ENCODE measurements at places on chromosomes 5 and 9.

GRCh38 chr9:69045821-69046220, 10.3 kb downstream of the FXN start:
- peaks cover 54% of the 10 kb centered on the region for H3K36me3 ChIP-seq
- no peaks in the 10 kb centered on the region for H3K27me3 ChIP-seq
- H3K4me1 ChIP-seq = peaks cover 11% of the 10 kb centered on the region
- DNase-seq = no peak
- H3K27ac ChIP-seq = no peak overlapping the region

- DNase-seq = peak; percentile 88
- no peaks in the 10 kb centered on the region for H3K36me3 ChIP-seq
- H3K27me3 ChIP-seq = no peaks in the 10 kb centered on the region
- H3K4me3 ChIP-seq = no peak overlapping the region
Observed at GRCh38 chr5:177113566-177114424, 19.8 kb upstream of the NSD1 start.

DNA sequence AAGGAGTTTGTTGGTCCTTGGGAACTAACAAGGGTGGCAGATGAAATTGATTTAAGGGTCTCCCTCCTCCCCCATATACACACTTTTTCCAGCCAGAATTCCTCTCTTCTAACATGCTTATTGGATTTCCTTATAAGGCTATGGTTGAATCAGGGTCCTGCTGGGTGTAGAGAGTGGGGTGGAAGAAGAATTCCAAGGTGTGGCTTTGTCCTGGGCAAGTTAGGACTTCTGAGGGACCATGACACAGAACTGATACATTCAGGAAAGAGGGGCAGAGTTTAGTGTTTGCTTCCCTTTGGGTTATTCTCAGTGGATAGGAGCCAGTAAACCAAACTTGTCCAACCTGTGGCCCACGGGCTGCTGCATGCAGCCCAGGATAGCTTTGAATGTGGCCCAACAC, 116.5 kb downstream of the SNX18 start:
- no peak for DNase-seq
- no peak overlapping the region for H3K27ac ChIP-seq
- H3K4me1 ChIP-seq = no peaks in the 10 kb centered on the region
- no peaks in the 10 kb centered on the region for H3K36me3 ChIP-seq

GRCh38 chr5:116494784-116495450, 79.7 kb downstream of the SEMA6A start:
- no peak for DNase-seq
- H3K27ac ChIP-seq = no peak overlapping the region
- H3K27me3 ChIP-seq = no peaks in the 10 kb centered on the region
- no peaks in the 10 kb centered on the region for H3K4me1 ChIP-seq
- no peaks in the 10 kb centered on the region for H3K36me3 ChIP-seq

- no peak overlapping the region for H3K4me3 ChIP-seq
- no peak for DNase-seq
- no peaks in the 10 kb centered on the region for H3K4me1 ChIP-seq
Observed at GRCh38 chr9:27711241-27711640, 138.0 kb upstream of the C9orf72 start.

- H3K4me3 ChIP-seq = no peak overlapping the region
- no peak overlapping the region for H3K27ac ChIP-seq
- H3K4me1 ChIP-seq = no peaks in the 10 kb centered on the region
- H3K36me3 ChIP-seq = no peaks in the 10 kb centered on the region
Observed at GRCh38 chr5:106476630-106477029, 1194.1 kb downstream of the EFNA5 start.

- H3K4me1 ChIP-seq = no peaks in the 10 kb centered on the region
- no peaks in the 10 kb centered on the region for H3K27me3 ChIP-seq
- no peaks in the 10 kb centered on the region for H3K36me3 ChIP-seq
- H3K27ac ChIP-seq = no peak overlapping the region
- no peak for DNase-seq
- H3K4me3 ChIP-seq = no peak overlapping the region
Observed at GRCh38 chr5:39370555-39371366, 6.5 kb upstream of the C9 start.

DNA sequence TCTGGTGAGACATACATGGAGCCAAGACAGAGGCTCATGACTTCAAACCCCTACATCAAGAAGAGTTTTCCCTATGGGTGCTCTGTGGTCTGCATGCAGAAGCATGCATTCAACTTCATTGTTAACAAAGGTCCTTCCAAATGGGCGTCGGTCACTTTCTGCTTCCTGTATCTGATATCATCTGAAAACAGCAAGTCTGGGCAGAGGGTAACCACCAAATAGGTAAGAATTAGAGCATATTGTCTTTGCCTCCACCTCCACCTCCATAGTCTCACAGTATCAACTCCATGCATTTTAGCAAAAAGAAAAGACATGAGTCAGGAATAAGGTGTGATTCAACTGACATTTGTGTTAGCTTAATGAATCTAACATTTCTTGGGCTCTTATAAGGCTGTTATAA, 462.9 kb downstream of the DMRT2 start:
- H3K27ac ChIP-seq = no peak overlapping the region
- no peak overlapping the region for H3K4me3 ChIP-seq
- no peaks in the 10 kb centered on the region for H3K27me3 ChIP-seq
- no peaks in the 10 kb centered on the region for H3K4me1 ChIP-seq

DNA sequence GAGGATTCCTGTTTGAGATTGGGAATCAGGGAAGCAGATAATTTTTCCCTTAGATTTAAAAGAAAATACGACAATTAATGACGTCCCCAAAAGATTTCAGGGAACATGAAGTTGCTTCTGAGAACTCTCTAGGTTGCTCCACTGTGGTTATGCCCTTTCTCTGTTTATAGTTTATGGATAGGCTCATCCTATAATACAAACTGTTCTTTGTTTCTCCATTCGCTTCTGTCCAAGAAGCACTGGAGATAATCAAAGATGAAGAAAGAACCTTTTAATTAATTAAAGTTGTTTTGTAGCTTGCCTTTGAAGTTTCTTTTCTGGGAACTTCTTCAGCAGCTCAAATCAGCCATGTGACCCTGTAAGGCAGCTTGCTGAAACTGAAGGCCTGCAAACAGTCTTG, 87.5 kb downstream of the CHSY3 start:
- H3K4me1 ChIP-seq = no peaks in the 10 kb centered on the region
- no peak overlapping the region for H3K4me3 ChIP-seq
- no peak for DNase-seq
- no peaks in the 10 kb centered on the region for H3K36me3 ChIP-seq
- no peaks in the 10 kb centered on the region for H3K27me3 ChIP-seq
- H3K27ac ChIP-seq = no peak overlapping the region

DNA sequence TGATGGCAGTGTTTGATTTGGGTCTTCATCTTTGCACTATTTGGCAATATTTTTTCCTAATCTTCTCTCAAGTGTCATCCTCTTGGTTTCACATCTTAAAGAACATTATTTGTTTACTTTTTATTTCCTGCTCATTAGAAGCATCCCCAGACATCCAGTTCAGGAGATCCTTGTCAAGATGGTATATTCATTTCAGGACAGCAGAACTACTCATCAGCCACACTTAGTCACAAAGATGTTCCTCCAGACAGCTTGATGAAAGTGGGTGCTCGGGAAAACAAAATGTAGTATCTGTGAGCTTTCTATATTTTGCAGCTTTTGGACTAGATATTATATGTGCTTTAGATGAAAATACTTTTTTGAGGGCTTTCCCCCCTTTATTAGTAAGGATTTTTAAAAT, 72.1 kb upstream of the SREK1 start:
- no peak overlapping the region for H3K4me3 ChIP-seq
- H3K27ac ChIP-seq = no peak overlapping the region
- peaks cover 39% of the 10 kb centered on the region for H3K36me3 ChIP-seq
- H3K4me1 ChIP-seq = no peaks in the 10 kb centered on the region
- H3K27me3 ChIP-seq = no peaks in the 10 kb centered on the region
- DNase-seq = no peak

GRCh38 chr9:125190361-125190801, 778 bp upstream of the PPP6C start:
- peak overlapping the region; percentile 91 for H3K27ac ChIP-seq
- H3K4me3 ChIP-seq = peak overlapping the region; percentile 96
- H3K36me3 ChIP-seq = peaks cover 8% of the 10 kb centered on the region
- no peaks in the 10 kb centered on the region for H3K27me3 ChIP-seq

- no peak overlapping the region for H3K27ac ChIP-seq
- peaks cover 8% of the 10 kb centered on the region for H3K27me3 ChIP-seq
- no peak for DNase-seq
- H3K4me3 ChIP-seq = no peak overlapping the region
- no peaks in the 10 kb centered on the region for H3K4me1 ChIP-seq
Observed at GRCh38 chr9:88587182-88587581, 52.2 kb downstream of the NXNL2 start.

DNA sequence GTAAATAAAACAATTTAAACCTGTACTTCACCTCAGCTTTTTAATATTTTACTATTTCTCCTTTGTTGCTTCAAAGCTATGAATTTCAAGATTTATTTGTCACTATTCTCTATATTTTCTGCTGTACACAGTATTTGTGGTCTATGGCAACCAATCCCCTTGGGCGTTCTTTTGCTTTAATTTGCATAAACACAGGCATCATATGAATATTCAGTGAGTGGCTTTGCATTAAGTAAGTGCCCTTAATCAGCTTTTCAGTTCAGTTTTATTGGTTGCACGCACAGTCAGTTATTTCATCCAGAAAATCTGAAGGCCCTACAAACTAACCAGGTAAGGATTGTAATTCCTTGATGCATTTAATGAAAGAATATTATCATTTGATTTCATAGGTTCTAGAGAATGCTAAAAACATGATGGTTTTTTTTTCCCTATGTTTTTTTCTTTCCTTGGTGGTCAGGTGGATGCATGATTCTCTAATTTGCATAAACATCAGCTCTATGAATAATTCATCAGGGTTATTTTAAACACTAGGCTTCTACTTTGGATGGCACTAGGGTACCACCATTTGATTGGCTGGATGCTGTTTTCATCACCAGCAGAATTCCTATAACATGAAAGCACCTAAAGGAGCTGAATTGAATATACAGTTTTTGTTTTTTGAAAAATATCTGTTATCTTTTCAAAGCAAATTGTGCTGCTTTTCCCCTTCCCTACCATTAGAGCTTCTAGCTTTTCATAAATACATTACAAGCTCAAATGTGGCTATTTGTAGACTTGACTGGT, 249.2 kb upstream of the CCNH start:
- H3K36me3 ChIP-seq = no peaks in the 10 kb centered on the region
- H3K27ac ChIP-seq = no peak overlapping the region
- no peaks in the 10 kb centered on the region for H3K27me3 ChIP-seq
- no peak for DNase-seq

DNA sequence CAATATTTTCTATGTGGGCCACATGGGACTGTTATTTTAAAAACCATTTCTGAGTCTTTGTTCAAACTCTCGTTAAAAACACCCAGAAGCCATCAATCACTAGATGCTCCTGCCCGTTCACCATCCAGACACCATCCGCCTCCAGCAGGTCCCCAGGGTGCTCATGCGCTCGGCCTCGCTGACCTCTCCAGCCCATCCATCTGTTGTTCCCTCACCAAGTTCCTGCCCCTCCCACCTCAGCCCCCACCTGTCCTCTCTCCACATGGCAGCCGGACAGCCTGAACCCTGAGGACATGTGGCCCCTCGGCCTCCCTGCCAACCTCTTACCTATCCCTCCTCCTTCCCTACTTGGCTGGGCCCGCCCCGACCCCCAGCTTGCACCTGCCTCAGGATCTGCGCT, 31.6 kb downstream of the NSUN2 start:
- no peaks in the 10 kb centered on the region for H3K4me1 ChIP-seq
- no peak overlapping the region for H3K4me3 ChIP-seq
- H3K27ac ChIP-seq = no peak overlapping the region
- DNase-seq = no peak
- H3K36me3 ChIP-seq = peaks cover 96% of the 10 kb centered on the region
- H3K27me3 ChIP-seq = no peaks in the 10 kb centered on the region

DNA sequence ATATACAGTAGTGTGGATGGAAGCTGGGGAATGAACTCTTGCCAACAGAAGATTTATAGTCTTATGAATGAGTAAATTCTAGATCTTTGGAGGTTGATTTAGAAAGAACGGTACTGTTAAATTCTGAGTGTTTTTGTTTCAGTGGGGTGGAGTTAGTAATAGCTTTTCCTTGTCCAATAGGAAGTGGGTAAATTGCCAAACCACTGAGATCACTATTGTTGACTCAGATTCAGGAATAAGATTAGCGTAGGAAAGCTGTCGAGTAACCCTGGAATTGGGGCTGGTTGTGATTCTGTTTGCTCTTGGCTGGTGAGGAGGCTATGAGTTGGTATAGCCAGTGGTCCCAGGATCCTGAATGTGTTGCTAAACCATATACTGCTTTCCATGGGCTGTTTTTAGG, 155.6 kb downstream of the ARHGAP26 start:
- no peak overlapping the region for H3K27ac ChIP-seq
- no peaks in the 10 kb centered on the region for H3K36me3 ChIP-seq
- DNase-seq = no peak
- no peaks in the 10 kb centered on the region for H3K4me1 ChIP-seq
- H3K27me3 ChIP-seq = peaks cover 10% of the 10 kb centered on the region
- H3K4me3 ChIP-seq = no peak overlapping the region

- H3K4me1 ChIP-seq = peaks cover 21% of the 10 kb centered on the region
- H3K36me3 ChIP-seq = no peaks in the 10 kb centered on the region
- H3K4me3 ChIP-seq = no peak overlapping the region
- H3K27me3 ChIP-seq = peaks cover 5% of the 10 kb centered on the region
- DNase-seq = peak; percentile 70
Observed at GRCh38 chr5:148730942-148731898, 76.9 kb upstream of the HTR4 start.

DNA sequence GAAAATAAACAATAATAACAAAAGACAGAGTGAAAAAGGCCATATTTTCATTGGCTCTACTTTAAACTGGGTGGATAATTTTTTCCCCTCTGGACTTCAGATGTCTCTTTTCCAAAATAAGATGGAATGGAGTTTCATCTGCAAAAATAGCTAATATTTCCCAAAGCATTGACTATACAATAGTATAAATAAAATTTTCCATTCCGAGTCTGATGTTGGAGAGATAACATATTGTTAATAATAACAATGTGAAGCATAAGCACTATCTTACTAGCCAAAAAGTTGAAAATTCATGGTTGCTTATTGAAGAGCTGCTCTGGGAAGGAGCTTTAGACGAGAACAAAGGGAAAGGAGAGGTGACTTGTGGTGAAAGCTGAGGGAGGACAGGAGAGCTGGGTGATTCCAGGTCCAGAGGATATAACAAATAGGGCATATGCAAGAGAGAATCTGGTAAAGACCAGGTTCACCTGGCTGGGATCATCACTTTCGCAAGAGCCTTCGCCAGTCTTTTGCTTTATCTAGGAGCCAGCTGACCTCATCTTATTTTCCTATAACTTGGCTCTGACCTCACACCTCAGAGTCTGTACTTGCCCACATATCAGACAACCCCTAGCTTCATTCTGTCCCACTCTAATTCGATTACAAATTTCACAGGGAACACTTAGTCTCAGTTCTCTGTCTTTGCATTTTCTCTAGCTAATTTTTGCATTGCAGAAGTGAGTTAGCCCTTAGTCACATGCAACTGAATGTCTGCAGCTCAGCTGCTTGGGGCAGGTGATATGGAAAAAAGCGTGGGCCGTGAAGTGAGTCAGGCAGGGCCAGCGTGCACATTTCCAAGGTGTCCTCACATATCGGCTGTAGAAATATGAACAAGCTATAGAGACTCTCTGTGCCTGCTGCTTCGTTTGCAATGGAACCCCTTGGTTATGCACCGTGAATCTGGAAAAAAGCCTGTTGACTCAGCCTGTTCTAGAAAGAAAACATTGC, 7.6 kb upstream of the ZNF474 start:
- 0 out of 2 replicates have a peak, but pooled peaks cover 2% of the 10 kb centered on the region for H3K4me1 ChIP-seq
- peak; percentile 62 for DNase-seq
- H3K27me3 ChIP-seq = no peaks in the 10 kb centered on the region
- H3K4me3 ChIP-seq = no peak overlapping the region
- no peak overlapping the region for H3K27ac ChIP-seq

GRCh38 chr5:101580591-101580990, 677.5 kb upstream of the ST8SIA4 start:
- H3K36me3 ChIP-seq = no peaks in the 10 kb centered on the region
- no peak overlapping the region for H3K27ac ChIP-seq
- no peak for DNase-seq
- H3K4me1 ChIP-seq = no peaks in the 10 kb centered on the region
